Esophagus squamous epithelium (tissue), 5 donors: ENCODE measurements at places on chromosomes 7 and 10. TPM values are rescaled to one million over a fixed set of nuclear protein-coding genes. Genes with fewer than 3 reads are reported as not detected.

- no peak overlapping the region for H3K4me3 ChIP-seq
- no peak overlapping the region for H3K27ac ChIP-seq
- no peak for DNase-seq
- H3K36me3 ChIP-seq: peaks cover 24% of the 10 kb centered on the region
Measured at GRCh38 chr7:66930341-66930740, 9.3 kb downstream of the TMEM248 start.

GRCh38 chr7:77693830-77694583, 2.3 kb upstream of the RSBN1L start:
- H3K36me3 ChIP-seq: no peaks in the 10 kb centered on the region
- no peak for DNase-seq
- H3K4me1 ChIP-seq: peaks cover 64% of the 10 kb centered on the region
- H3K4me3 ChIP-seq: peak overlapping the region; percentile 99
- H3K27ac ChIP-seq: no peak overlapping the region
- no peaks in the 10 kb centered on the region for H3K27me3 ChIP-seq

- H3K36me3 ChIP-seq: no peaks in the 10 kb centered on the region
- no peak for DNase-seq
- H3K4me3 ChIP-seq: no peak overlapping the region
- H3K27ac ChIP-seq: no peak overlapping the region
Measured at GRCh38 chr10:123093489-123093888, 42.3 kb upstream of the HMX3 start.

GRCh38 chr7:71334541-71334940, 202.6 kb downstream of the GALNT17 start:
- H3K27me3 ChIP-seq: no peaks in the 10 kb centered on the region
- H3K4me3 ChIP-seq: no peak overlapping the region
- no peak for DNase-seq
- H3K36me3 ChIP-seq: no peaks in the 10 kb centered on the region

DNA sequence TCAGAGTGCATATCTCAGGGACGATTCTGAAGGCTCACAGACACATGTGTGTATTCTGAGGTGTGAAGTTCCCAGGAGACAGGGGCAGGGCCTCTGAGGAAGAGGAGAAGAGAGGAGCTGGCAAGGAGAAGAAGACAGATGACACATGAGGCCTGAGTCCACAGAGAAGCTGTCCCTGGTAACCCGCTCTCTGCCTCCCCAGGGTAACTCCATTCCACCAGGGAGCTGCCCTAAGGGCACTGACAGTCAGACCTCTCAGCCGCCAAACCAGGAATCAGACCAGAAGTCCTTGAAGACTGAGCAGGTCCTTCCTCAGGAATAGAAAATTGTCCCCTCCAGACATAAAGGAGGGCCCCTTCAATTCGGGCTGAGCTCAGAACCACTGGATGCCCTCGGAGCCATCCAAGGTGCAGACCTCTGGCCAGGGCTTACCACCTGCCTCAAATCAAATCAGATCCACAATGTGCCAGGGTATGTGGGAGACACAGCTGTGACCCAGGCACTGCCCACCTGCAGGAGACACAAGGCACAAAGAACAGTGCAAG, 57.4 kb downstream of the TLL2 start:
- H3K4me1 ChIP-seq: no peaks in the 10 kb centered on the region
- H3K27ac ChIP-seq: no peak overlapping the region
- no peak overlapping the region for H3K4me3 ChIP-seq
- no peak for DNase-seq
- no peaks in the 10 kb centered on the region for H3K27me3 ChIP-seq
- no peaks in the 10 kb centered on the region for H3K36me3 ChIP-seq

SCRN1 gene
- total RNA-seq: 14.0 TPM
